ENCODE measurements at places on chromosomes 5 and 9. TPM values are rescaled to one million over a fixed set of nuclear protein-coding genes. Genes with fewer than 3 reads are reported as not detected.

Gene NRG2
- 5.3 TPM for total RNA-seq

Gene ARHGEF39
- total RNA-seq, result 7.6 TPM

Gene SLC4A9
- total RNA-seq, result not detected

Gene IRF1
- total RNA-seq, result 9.6 TPM

Gene GRM6
- total RNA-seq, result not detected

Data from lower leg skin (tissue), 4 donors.